ENCODE measurements at places on chromosomes 13 and 19. TPM values are rescaled to one million over a fixed set of nuclear protein-coding genes. Genes with fewer than 3 reads are reported as not detected.

DNA sequence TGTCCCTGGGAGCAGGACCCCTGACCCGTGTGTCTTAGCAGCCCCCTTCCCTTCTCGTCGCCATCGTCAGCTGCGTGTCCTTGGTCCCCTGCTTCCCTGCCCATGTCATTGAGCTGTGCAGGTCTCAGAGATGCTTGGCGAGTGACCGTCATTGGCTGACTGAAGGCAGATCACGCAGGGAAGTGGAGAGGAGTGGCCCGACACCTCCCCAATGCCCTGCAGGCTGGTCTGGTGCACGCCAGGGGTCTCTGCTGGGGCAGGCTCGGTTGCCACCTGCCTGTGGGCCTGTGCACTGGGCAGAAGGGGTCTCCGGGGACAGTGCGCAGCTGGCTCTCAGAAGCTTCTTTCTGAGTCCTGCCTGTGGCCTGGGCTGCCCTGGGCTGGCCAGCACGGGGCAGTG lies 6.2 kb downstream of the GNA11 start:
- DNase-seq = no peak

- no peak for DNase-seq
These were observed 147.5 kb downstream of the ZNF536 start for GRCh38 chr19:30519607-30520205.

- DNase-seq = no peak
These were observed 774 bp downstream of the GGN start for GRCh38 chr19:38386971-38387549.

TNFSF9 gene
- 1.3 TPM for total RNA-seq

DNA sequence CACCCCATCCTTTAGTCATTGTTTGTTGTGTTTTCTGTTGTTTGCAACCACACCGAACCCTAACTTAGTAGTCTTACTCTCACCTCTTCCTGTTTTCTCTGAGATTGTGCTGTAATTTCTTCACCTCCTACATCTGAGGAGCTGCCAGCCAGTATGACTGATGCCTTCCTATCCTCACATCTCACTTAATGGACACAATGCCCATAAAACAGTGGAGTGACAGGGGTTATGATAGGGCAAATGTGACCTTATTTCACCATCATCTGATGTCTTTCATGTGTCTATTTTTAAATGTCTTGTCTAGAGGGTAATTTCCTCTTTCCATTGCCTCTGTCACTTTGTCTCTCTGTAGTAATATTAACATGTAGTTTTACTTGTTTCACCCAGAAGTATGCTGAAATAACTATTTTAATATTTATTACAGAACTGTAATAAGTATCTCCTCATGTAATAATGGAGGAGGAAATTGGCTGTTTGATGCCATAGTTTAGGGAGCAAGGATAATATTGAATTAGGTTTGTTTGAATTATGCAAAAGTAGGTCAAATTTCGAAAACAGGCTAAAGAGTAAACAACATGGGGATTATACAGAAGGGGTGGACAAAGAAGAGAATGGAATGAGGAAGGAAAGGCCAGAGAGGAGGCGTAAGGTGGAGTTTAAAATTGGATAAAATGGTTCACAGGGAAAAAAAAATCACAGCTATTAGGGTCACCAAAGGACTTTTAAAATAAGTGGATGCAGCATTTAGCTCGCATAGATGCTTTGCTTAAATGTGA lies 103.5 kb upstream of the SPRY2 start:
- DNase-seq = no peak

CEACAM21 gene
- not detected for total RNA-seq

- no peak for DNase-seq
These were observed 31.7 kb upstream of the IL17D start for GRCh38 chr13:20671789-20672188.

GRCh38 chr13:107665926-107666458 lies 549.3 kb downstream of the LIG4 start:
- no peak for DNase-seq

GRCh38 chr19:3698974-3699740 lies 1.1 kb downstream of the PIP5K1C start:
- peak; percentile 55 for DNase-seq

SHANK1 gene
- total RNA-seq = 3.6 TPM

GAPDHS gene
- not detected for total RNA-seq

POU4F1 gene
- total RNA-seq = 0.29 TPM

DNA sequence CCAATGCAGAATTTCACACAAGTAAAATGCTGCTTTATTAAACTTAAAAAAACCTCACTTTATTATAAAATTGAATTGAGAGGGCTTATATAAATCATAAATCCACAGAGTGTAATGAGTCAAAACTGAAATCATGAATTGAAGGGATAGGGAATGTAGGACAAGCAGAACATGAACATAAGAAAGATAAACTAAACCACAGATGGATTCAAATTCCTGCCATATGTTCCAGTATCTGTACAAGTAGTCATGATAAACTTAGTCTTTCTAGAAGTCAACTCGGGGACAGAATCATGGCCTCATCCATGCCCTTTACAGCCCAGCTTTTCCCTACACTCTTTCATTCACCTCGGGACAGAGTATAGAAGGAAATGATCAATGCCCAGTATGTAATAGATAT lies 16.6 kb downstream of the LMO7 start:
- no peak for DNase-seq

CFD gene
- total RNA-seq = 0.38 TPM

DNA sequence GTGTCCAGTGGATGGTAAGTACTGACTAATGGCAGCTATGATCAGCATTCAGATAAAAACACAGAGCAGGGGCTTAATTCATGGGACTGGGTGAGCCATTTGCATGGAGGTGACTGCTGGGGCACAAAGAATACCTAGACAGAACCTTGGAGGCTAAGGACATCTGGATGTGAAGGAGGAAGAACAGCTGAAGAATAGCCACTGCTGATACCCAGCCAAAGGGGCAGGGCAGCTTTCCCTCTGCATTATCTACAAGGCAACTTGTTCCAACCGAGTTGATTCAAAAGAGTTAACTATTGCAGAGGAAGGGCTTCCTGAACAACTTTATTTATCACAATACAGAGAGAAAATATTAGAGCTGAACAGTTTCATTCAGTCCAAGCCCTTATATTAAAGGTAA lies 13.1 kb upstream of the THSD1 start:
- no peak for DNase-seq

FAM124A gene
- not detected for total RNA-seq

GRCh38 chr13:52994051-52994450 lies 34.6 kb upstream of the OLFM4 start:
- no peak for DNase-seq

KEAP1 gene
- 84.3 TPM for total RNA-seq

DNA sequence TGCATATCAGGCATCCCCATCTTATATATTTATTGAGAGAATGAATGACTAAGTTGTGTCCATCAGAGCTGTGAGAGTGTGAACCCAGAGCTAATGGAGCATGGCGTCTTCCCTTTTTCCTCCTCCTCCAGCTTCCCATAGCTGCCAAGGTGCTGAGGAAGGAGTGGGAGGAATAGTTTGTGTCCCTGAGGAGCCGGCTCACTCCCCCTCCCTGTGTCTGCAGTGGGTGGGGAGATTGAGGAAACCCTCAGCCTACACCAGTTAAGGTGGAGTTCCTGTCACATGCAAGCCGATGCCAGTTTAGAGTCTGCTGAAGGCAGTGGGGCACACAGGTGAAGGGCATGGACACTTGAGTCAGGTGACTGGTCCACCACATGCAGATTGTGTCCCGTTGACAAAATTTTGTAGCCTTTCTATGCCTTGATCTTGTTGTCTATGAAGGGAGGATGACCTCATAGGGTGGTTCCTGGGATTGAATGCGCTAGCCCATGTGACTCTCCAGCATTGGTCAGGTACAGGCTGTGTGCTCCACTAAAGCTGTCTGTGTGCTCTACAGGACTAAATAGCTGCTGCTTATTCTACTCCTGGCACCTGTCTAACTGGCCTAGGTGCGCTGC lies 47.6 kb upstream of the GPI start:
- DNase-seq = no peak

SERPINE3 gene
- not detected for total RNA-seq

FCAR gene
- not detected for total RNA-seq

DNA sequence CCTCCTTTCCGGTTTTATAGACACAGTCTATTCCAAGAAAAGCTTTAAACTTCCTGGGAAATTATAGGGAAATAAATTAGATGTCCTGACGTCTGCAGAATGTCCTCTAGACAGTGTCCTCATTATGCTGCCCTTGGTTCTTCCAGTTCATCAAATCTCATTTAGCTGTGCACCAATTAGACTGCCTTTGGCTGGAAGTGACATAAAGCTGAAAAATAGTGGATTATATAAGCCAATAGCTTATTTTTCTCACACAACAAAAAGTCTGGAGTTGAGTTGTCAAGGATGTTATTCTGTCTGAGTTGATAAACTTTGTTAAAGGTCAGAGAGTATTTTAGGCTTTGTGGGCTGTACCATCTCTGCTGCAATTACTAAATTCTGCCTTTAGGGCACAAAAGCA lies 314.8 kb upstream of the TMTC4 start:
- no peak for DNase-seq

ZNF799 gene
- 4.3 TPM for total RNA-seq

- DNase-seq = no peak
These were observed 11.0 kb downstream of the SYDE1 start for GRCh38 chr19:15118248-15118647.

GRCh38 chr13:95098916-95099315 lies 202.3 kb downstream of the ABCC4 start:
- no peak for DNase-seq
